Spinal cord (tissue), 10 donors: ENCODE measurements at places on chromosomes 1 and 21. TPM values are rescaled to one million over a fixed set of nuclear protein-coding genes. Genes with fewer than 3 reads are reported as not detected.

CFAP74 gene
- polyA plus RNA-seq: 5.0 TPM

RGSL1 gene
- 0.30 TPM for polyA plus RNA-seq

PRR9 gene
- not detected for polyA plus RNA-seq

LMX1A gene
- 0.40 TPM for polyA plus RNA-seq

CRNN gene
- polyA plus RNA-seq: not detected
